Osteocyte (in vitro differentiated cells): ENCODE measurements at places on chromosomes 2 and 18. TPM values are rescaled to one million over a fixed set of nuclear protein-coding genes. Genes with fewer than 3 reads are reported as not detected.

GRCh38 chr2:207819839-207820784 lies 50.4 kb upstream of the FZD5 start:
- no peaks in the 10 kb centered on the region for H3K27me3 ChIP-seq
- no peaks in the 10 kb centered on the region for H3K4me1 ChIP-seq
- H3K4me3 ChIP-seq: no peak overlapping the region
- peaks cover 13% of the 10 kb centered on the region for H3K36me3 ChIP-seq
- H3K27ac ChIP-seq: no peak overlapping the region

DNA sequence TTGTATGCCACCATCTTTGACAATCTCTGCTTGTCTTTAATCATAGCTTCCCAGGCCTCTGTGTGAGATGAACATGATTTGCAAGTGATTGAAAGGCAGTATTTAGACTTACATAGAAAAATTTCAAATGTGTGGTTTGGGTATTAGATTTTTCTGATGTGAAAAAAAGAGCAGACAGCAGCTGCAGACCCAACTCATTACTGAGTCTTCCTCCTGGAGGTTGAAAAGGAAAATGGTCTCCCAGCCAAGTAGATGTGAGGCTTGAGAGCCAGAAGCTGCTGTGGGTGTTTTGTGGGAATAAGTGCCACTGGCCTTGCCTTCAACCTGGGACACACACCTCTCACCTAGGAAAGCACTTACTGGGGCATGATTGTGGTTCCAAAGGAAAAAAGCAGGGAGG lies 92.5 kb downstream of the KCTD18 start:
- no peak for DNase-seq
- no peaks in the 10 kb centered on the region for H3K4me1 ChIP-seq
- H3K27me3 ChIP-seq: no peaks in the 10 kb centered on the region
- H3K36me3 ChIP-seq: peaks cover 49% of the 10 kb centered on the region
- peak overlapping the region; percentile 56 for H3K27ac ChIP-seq

- no peak overlapping the region for H3K4me3 ChIP-seq
- peaks cover 24% of the 10 kb centered on the region for H3K36me3 ChIP-seq
- H3K27me3 ChIP-seq: no peaks in the 10 kb centered on the region
These were observed 23.2 kb downstream of the SUMO1 start for GRCh38 chr2:202215179-202215578.

GRCh38 chr2:202032846-202033316 lies 774 bp upstream of the FZD7 start:
- peak overlapping the region; percentile 98 for H3K27ac ChIP-seq
- peak overlapping the region; percentile 86 for H3K4me3 ChIP-seq
- no peaks in the 10 kb centered on the region for H3K36me3 ChIP-seq
- DNase-seq: peak; percentile 88
- peaks cover 26% of the 10 kb centered on the region for H3K4me1 ChIP-seq

DNA sequence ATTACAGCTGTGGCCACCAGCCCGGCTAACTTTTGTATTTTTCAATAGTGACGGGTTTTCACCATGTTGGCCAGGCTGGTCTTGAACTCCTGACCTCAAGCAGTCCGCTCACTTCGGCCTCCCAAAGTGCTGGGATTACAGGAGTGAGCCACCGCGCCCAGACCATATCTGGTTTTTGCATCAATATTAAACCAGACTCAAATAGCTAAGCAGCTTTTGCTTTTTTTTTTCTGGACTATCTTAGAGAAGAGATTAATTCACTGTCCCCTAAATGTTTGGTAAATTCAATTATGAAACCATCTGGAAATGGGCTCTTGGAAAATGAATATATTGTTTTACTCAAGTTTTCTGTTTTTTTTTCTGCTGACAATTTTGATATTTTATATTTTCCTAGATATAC lies 183.7 kb downstream of the DOK6 start:
- DNase-seq: no peak
- H3K27me3 ChIP-seq: no peaks in the 10 kb centered on the region
- no peak overlapping the region for H3K27ac ChIP-seq
- no peaks in the 10 kb centered on the region for H3K4me1 ChIP-seq
- no peak overlapping the region for H3K4me3 ChIP-seq
- H3K36me3 ChIP-seq: no peaks in the 10 kb centered on the region

DNA sequence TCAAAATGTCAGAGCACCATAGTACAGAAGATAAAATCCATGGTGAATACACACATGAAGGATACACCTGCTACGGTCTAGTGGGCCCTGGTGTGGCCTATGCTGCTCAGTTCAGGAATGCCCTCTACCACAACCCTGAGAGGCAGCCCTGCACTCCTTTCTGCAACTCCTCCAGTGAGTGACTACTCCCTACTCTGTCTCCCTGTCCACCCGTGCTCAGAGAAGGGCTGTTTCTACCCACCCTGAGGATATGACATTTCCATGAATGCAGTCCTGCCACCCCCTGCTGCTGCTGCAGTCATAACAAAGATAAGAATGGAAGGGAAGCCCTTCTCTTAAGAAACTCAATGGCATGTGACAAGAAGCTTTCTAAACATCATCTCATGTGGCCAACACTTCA lies 137.0 kb downstream of the EN1 start:
- H3K36me3 ChIP-seq: no peaks in the 10 kb centered on the region
- H3K27me3 ChIP-seq: peaks cover 2% of the 10 kb centered on the region
- no peak overlapping the region for H3K4me3 ChIP-seq
- H3K27ac ChIP-seq: no peak overlapping the region
- DNase-seq: no peak

- no peak for DNase-seq
- H3K36me3 ChIP-seq: no peaks in the 10 kb centered on the region
- H3K4me3 ChIP-seq: no peak overlapping the region
- no peaks in the 10 kb centered on the region for H3K27me3 ChIP-seq
These were observed 59.2 kb downstream of the LYPD6 start for GRCh38 chr2:149389506-149390167.

- peaks cover 92% of the 10 kb centered on the region for H3K27me3 ChIP-seq
- no peaks in the 10 kb centered on the region for H3K36me3 ChIP-seq
These were observed 927 bp upstream of the HOXD13 start for GRCh38 chr2:176091329-176092258.

DNA sequence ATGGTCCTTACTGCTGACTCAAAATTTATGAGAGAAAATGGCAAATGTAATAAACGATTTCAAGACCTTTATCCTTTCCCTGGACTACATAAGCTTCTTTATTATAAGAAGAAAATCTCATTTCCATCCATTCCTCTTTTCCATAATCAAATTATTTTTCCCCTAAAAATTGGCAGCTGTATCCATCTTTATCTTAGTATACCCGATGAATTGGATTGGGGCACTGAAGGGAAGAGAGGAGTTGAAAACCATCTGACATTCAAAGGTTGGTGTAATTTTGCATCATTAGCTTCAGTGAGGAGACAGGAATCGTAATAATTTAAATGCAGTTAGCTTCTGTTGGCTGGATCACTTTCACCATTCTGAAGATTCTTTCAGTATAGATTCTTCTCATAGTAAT lies 574.1 kb downstream of the XIRP2 start:
- no peaks in the 10 kb centered on the region for H3K27me3 ChIP-seq
- no peak overlapping the region for H3K27ac ChIP-seq
- H3K4me1 ChIP-seq: no peaks in the 10 kb centered on the region
- H3K4me3 ChIP-seq: no peak overlapping the region
- DNase-seq: no peak
- no peaks in the 10 kb centered on the region for H3K36me3 ChIP-seq

GRCh38 chr2:134362152-134362668 lies 108.3 kb downstream of the MGAT5 start:
- H3K36me3 ChIP-seq: no peaks in the 10 kb centered on the region
- no peak overlapping the region for H3K4me3 ChIP-seq
- no peaks in the 10 kb centered on the region for H3K4me1 ChIP-seq
- no peak overlapping the region for H3K27ac ChIP-seq

DNA sequence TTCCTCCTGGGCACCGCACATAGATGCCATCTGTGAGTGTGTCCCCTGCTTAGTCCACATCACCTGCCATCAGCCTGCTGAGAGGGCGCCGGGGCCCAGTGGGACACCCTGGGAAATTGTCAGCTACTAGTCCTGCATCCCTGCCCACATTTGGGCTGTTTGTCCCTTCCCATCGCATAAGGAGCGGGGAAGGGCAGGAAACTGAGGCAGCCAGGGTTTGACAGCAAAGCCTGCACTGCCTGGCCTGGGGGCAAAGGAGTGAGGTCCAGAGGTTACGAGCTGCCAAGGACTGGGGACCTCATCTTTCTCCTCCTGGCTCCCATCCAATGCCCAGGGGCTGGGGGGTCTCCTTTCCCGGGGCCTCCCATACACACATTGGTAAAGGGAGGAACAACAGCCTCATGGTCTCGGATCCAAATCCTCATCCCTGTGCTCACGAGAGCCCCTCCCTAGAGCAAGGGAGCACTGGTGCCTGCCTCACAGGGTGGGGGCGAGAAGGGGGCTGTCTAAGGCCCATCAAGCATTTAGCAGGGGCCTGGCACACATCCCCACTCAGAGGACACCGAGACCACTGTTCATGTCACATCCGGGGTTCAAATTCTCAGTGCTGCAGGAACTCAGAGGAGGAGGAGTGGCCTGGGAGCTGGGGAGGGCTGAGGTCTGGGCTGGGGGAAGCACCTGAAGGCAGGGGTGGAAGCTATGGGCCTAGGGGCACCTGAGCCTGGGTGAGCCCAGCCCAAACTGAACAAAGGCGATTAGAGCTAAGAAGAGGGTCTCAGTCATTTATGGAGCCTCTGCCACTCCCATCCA lies 113.8 kb downstream of the SMAD7 start:
- no peak for DNase-seq
- peak overlapping the region; percentile 93 for H3K27ac ChIP-seq
- no peak overlapping the region for H3K4me3 ChIP-seq
- H3K36me3 ChIP-seq: peaks cover 6% of the 10 kb centered on the region
- H3K4me1 ChIP-seq: peaks cover 89% of the 10 kb centered on the region

DNA sequence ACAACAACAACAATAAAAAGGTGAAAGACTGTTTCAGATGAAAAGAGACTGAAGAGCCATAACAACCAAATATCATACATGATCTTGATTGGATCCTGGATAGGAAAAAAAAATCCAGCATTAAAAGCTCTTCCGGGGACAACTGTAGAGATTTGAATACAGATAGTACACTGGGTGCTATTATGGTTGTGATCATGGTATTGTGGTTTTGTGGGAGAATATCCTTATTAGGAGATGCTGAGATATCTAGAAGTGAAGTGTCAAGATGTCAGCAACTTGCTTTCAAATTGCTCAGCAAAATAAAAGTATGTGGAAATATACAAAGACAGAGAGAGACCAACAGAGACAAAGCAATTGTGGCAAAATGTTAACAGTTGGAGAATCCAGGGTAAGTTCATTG lies 15.5 kb upstream of the SPATA3 start:
- no peaks in the 10 kb centered on the region for H3K4me1 ChIP-seq
- H3K27me3 ChIP-seq: peaks cover 10% of the 10 kb centered on the region
- no peaks in the 10 kb centered on the region for H3K36me3 ChIP-seq
- H3K27ac ChIP-seq: no peak overlapping the region
- H3K4me3 ChIP-seq: no peak overlapping the region

GRCh38 chr2:84886791-84887190 lies 5.9 kb upstream of the TRABD2A start:
- H3K27ac ChIP-seq: peak overlapping the region; percentile 14
- H3K4me3 ChIP-seq: no peak overlapping the region
- peak; percentile 36 for DNase-seq

GRCh38 chr2:65032019-65032975 lies 23.9 kb upstream of the CEP68 start:
- H3K36me3 ChIP-seq: no peaks in the 10 kb centered on the region
- H3K4me1 ChIP-seq: peaks cover 10% of the 10 kb centered on the region
- H3K27me3 ChIP-seq: no peaks in the 10 kb centered on the region
- no peak overlapping the region for H3K27ac ChIP-seq
- DNase-seq: no peak
- no peak overlapping the region for H3K4me3 ChIP-seq

DNA sequence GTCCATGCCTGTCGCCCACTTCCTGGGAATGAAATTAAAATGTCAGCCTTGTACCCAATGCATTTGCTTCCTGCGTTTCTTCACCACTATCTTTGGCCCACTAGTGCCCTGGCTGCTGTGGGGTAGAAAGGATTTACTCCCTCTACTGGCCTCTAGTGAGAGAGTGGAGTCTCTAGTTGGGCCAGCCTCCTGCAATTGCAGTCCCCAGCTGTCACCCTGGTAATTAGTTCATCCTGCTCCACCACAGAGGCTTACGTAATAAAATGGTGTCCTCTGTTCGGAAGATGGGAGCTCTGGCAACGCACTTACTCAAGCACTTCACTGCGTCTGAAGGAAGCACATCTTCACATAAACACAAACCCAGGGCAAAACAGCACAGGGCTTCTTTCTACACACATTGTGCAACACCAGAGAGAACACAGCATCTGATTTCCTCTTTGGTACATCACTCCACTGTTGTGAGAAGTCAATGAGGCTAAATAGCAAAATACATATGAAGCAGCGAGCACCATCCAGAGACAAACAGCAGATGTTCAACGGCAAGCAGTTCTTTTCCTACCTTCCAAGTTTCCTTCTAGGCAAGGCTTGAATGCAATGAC lies 274.6 kb downstream of the LRATD1 start:
- no peak overlapping the region for H3K4me3 ChIP-seq
- no peaks in the 10 kb centered on the region for H3K27me3 ChIP-seq
- no peak overlapping the region for H3K27ac ChIP-seq
- no peak for DNase-seq
- no peaks in the 10 kb centered on the region for H3K36me3 ChIP-seq

- no peak overlapping the region for H3K4me3 ChIP-seq
- DNase-seq: no peak
- H3K36me3 ChIP-seq: no peaks in the 10 kb centered on the region
- no peaks in the 10 kb centered on the region for H3K4me1 ChIP-seq
- H3K27ac ChIP-seq: no peak overlapping the region
- peaks cover 22% of the 10 kb centered on the region for H3K27me3 ChIP-seq
These were observed 6.5 kb downstream of the KCNG2 start for GRCh38 chr18:79804130-79804787.

DNA sequence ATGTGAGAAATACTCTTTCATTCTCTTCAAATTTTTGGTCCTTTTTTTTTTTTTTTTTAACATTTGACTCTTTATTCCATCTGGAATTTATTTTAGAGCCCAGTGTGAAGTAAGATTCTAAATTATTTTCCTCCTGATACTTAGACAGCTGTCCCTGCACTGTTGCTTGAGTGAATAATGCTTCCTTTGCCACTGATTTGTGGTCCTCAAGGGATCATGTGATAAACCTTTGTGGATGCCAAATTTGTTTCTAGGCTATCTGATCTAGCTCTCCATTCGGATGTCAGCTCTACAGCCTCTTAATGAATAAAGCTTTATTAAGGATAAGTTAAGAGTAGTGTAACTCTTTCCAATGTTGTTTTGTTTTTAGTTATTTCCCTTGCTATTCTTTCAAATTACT lies 142.3 kb downstream of the SMAD7 start:
- no peak overlapping the region for H3K4me3 ChIP-seq
- DNase-seq: no peak
- peak overlapping the region; percentile 78 for H3K27ac ChIP-seq
- H3K27me3 ChIP-seq: no peaks in the 10 kb centered on the region
- peaks cover 65% of the 10 kb centered on the region for H3K4me1 ChIP-seq

Gene RAB17
- total RNA-seq: 3.9 and 5.2 TPM in 2 replicates

Gene VWA3B
- not detected in 2 replicates for total RNA-seq

Gene HEATR5B
- total RNA-seq: 18.1 and 19.0 TPM in 2 replicates

Gene CRACDL
- 0.57 and 1.3 TPM in 2 replicates for total RNA-seq

Gene CETN1
- total RNA-seq: not detected in 2 replicates

Gene CDH2
- 83.8 and 87.2 TPM in 2 replicates for total RNA-seq
